Foreskin keratinocyte (primary cell): ENCODE measurements at places on chromosomes 2 and 18.

GRCh38 chr2:84919885-84920580, 14.6 kb downstream of the TMSB10 start:
- peak; percentile 98 for DNase-seq

DNA sequence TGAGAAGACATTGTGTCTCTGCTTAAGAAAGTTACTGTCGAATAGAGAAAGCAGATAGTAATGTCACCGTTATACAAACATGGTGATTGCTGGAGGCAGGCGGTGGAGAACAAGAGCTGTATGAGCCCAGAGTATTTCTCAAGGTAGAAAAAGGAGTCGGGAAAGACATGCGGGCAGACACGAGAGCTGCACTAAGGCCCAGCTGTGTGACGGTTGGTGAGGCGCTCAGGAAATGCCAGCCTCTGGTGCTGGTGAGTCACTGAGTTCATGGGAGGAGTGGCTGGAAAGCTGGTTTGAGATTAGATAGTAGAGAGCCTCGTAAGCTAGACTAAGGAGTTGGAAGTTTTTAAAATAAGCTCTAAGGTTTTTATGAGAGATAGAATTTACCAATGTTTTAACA, 390.9 kb upstream of the TRIB2 start:
- DNase-seq, result peak; percentile 60

GRCh38 chr2:215898363-215898762, 115.0 kb downstream of the MREG start:
- no peak for DNase-seq

- DNase-seq, result no peak
Measured at GRCh38 chr2:161135951-161136593, 24.2 kb upstream of the TANK start.

GRCh38 chr2:178327516-178327915, 123.5 kb downstream of the PRKRA start:
- DNase-seq, result no peak

- DNase-seq, result no peak
Measured at GRCh38 chr2:196335221-196335634, 163.8 kb upstream of the STK17B start.

GRCh38 chr2:1514391-1515072, 101.3 kb downstream of the TPO start:
- no peak for DNase-seq

- DNase-seq, result no peak
Measured at GRCh38 chr2:152200101-152200500, 24.5 kb upstream of the STAM2 start.

GRCh38 chr18:59528866-59529265, 168.4 kb downstream of the CCBE1 start:
- DNase-seq, result no peak

GRCh38 chr2:15989559-15989958, 49.2 kb downstream of the MYCN start:
- no peak for DNase-seq

GRCh38 chr2:32237996-32238395, 26.7 kb downstream of the NLRC4 start:
- no peak for DNase-seq

DNA sequence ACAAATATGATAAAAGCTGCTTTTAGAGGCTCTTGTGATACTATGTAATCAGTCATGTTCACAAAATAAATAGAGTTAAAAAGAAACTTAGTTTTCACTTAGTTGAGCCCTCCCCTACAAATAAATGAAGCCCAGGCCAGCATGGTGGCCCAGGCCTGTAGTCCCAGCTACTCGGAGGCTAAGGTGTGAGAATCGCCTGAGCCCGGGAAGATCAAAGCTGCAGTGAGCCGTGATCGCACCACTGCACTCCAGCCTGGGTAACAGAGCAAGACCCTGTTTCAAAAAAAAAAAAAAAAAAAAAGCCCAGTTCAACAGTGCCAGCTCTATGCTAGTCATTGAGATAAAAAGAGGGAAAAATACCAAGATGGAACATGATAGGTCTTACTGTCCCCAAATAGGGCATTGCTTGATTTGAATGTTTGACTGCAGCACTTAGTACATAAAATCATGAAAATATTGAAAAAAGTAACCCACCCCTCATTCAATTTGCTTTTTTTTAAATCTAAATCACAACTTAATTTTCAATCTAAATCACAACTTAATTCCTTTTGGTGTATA, 1.5 kb downstream of the ASNSD1 start:
- no peak for DNase-seq

- DNase-seq, result no peak
Measured at GRCh38 chr18:11995445-11996189, 14.3 kb downstream of the IMPA2 start.

GRCh38 chr2:148802448-148803220, 72.4 kb upstream of the KIF5C start:
- peak; percentile 24 for DNase-seq

DNA sequence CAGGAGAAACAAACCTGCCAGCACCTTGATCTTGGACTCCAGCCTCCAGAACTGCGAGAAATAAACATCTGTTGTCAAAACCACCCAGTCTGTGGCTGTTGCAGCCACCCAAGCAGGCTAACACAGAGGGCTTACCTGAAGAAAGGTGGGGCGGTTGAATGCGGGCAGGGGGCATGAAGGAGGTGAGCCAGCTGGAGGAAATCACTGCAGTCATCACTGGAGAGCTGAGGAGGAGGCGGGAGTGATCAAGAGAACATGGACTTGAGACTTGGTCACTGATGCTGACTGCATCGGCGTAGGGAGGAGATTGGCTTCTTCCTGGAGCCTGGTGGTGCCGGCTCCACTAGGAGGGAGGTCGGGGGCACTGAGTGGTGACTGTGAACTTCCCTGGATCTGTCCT, 14.6 kb upstream of the ARMC9 start:
- DNase-seq, result no peak

- no peak for DNase-seq
Measured at GRCh38 chr2:14907014-14907612, 274.6 kb downstream of the LRATD1 start.

GRCh38 chr18:48345596-48345995, 63.6 kb downstream of the ZBTB7C start:
- no peak for DNase-seq

DNA sequence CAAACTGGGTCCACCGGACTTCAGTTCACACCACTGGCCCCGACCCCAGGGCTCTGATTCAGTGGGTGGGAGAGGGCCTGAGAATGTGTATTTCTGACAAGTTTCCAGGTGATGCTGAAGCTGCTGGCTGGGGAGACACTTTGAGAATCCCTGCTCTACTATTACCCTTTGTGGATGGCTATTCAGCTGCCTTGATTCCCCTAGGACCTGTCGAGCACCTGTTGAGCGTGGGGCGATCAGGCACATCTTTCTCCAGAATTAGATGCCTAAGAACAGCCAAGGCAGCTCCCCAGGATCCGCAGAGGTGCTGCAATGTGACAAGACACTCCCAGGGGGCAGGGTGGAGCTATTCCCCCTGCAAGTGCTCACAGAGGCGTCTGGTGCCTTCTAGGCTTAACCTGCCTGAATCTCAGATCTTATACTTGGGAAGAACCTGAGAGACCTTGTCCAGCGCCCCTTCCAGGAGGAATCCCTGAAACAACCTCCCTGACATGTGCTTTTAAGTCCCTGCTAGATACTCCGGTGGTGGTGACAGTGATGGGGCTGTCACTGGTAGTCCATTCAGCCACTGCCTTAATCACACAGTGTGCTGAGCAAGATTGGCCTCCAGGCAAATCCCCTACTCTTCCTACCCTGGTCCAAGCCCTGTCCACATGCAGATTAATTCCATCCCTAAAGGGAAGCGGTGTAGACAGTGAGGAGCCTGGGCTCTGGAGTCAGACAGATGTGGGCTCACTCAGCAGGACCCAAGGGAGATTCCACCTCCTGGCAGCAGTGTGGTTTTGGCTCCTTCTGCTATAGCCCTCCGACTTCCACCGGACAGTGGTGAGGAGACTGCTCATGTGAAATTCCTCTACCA, 43.4 kb upstream of the OTOF start:
- no peak for DNase-seq

DNA sequence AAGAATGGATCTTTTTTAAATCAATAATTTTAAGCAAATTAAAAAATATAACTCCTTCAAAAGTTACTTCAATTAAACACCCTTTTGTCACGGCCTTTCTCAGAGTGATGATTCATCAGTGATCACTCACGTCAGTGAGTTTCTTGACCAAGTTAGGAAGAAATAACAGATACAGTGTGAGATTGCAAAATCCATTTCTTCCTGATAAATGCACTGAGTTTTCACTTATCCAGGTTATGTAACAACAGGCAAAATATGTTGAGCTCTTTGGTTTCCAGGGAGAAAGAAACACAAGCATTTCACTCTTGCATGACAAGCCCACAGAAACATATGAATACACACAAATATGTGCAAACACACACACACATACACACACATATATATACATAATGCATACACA, 195.9 kb upstream of the CYRIA start:
- peak; percentile 89 for DNase-seq

DNA sequence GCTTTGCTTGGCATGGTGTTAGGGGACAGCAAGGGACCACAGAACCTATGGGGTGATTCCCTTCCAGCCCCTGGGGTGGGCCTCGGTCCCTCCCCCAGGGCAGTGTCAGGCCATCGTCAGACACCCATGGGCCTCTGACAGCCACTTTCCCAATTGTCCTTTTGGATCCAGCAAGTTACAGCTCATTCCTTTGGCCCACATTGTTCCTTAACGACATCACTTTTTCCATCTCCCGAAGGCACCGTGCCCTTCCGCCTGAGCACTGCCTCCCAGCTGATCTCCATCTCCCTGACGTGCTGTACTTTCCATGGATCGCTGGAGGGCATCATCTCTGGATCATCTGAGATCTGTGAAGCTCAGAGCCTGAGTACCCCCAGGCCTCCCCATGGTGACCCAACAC, 10.4 kb upstream of the KCNK3 start:
- no peak for DNase-seq

DNA sequence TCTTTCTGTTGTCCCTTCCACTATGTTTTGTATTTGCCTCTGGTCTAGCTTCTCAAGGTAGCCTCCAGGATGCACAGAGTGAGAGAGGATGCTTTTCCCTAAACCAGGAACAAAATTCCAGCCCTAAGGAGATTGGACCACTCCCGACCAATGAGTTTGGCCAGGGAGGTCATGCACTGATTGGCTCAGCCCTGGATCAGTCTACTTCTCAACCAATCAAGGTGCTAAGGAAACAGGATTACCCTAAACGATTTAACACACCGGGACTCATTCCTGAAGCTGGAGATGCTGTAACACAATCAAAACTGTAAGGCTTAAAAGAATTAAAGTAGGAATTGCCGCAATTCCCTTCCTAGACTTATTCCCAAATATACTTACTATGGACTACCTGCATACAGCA, 34.2 kb upstream of the NR4A2 start:
- DNase-seq, result no peak

GRCh38 chr2:36355151-36355889, at the start of gene CRIM1:
TSS of gene CRIM1 (plus strand) at chr2:36355778. CDS start at chr2:36356293, 515 bp downstream.
- DNase-seq, result no peak

DNA sequence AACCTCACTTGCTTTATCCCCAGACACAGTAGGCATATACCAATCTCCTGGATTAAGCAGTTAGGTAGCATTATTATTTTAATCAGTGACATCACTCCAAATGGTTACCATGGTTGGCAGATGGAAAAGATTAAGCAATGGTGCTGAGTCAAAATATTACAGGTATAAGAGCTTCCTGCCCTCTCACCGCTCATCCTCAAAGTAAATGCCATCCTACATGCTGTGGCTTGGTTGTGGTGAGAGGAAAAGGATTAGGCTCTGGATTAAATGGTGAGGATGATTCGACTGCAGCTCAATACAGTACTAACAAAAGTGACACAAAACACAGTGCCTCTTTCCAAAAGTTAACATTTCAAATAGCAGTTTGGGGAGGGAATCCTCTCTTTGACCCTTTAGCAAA, 108.9 kb upstream of the ACAA2 start:
- peak; percentile 91 for DNase-seq

DNA sequence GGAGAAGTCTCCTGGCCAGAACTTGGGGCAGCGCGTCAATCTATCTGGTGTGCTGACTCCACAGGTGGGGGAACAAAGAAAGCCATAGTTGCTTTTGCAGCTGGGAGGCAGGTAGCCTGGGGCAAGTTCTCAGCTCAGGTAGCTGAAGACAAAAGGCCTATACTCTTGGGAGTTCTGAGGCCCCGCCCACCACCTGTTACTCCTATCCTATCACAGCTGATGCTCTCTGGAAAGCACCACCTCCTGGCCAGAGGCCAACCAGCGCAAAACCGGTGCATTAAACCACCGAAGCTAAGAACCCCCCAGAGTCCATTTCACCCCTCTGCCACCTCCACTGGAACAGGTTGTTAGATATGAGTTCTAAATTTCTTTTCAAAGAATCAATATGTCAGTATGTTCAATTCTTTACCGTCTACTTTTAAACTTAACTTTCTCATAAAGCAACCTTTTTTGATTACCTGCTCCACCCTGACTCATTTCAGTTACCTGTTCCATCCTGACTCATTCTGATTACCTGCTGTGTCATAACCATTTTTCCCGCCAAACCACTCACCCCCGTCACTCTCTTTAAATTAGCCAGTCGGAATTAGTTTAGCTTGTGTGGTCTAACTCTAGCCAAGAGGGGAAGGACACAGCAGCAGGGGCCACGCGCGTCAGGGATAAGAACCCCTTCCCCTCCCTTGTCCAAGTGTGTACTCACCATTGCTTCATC, 43.4 kb downstream of the UPP2 start:
- peak; percentile 38 for DNase-seq

DNA sequence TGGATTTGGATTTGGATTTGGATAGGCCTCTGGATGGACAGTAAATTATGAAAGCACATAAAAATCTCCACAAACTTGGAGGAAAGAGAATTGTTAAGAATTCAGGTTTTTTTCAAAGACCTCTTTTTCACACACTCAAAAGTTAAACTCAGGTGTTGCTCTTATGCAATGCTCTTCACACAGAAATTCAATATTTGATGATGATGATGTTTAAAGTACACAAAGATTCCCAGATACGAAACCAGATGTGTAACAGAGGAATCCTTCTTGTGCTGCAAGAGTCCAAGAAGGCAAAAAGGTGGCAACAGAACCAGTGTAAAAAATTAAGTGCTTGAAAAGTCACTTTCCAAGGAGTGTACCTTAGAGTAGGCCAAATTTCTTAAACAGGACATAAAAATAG, 75.8 kb upstream of the SPATS2L start:
- DNase-seq, result no peak

GRCh38 chr18:62648045-62648678, 67.2 kb upstream of the PHLPP1 start:
- no peak for DNase-seq

GRCh38 chr2:27703638-27704341, 40.1 kb downstream of the SLC4A1AP start:
- DNase-seq, result no peak

DNA sequence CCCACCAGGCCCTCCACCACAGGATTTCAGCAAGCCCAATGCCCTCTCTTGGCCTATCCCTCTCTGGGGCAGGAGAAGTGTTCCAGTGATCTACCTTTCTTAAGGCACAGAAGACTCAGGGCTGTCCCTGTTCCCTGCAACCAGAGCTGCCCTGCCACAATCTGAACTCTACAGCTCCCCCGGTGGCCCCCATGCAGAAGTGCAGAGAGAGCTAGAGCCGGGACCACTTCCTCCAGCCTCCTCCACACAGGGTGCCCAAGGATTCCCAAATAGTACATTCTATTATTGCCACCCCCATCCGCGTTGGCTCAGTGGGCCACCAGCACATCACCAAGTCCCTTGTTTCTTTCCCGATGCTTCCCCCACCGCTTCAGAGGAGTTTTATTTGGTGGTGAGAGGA, 114.8 kb upstream of the PTPRM start:
- no peak for DNase-seq
